ENCODE measurements at places on chromosomes 16 and 17. TPM values are rescaled to one million over a fixed set of nuclear protein-coding genes. Genes with fewer than 3 reads are reported as not detected.

Gene PRRT2
- total RNA-seq: 6.3 TPM

Gene HSF4
- 100 TPM for total RNA-seq

Gene ACE
- 1.4 TPM for total RNA-seq

Gene COIL
- 19.0 TPM for total RNA-seq

Gene G6PC1
- total RNA-seq: not detected

Gene KRT16
- 41.7 TPM for total RNA-seq

Gene CPHXL2
- total RNA-seq: not detected

Gene CDK3
- total RNA-seq: 12.3 TPM

Gene MMP28
- 6.4 TPM for total RNA-seq

Gene ABCC6
- total RNA-seq: 1.7 TPM

Gene HAGHL
- total RNA-seq: 57.6 TPM

Gene RNF222
- 0.79 TPM for total RNA-seq

Gene KRT36
- total RNA-seq: not detected

DNA sequence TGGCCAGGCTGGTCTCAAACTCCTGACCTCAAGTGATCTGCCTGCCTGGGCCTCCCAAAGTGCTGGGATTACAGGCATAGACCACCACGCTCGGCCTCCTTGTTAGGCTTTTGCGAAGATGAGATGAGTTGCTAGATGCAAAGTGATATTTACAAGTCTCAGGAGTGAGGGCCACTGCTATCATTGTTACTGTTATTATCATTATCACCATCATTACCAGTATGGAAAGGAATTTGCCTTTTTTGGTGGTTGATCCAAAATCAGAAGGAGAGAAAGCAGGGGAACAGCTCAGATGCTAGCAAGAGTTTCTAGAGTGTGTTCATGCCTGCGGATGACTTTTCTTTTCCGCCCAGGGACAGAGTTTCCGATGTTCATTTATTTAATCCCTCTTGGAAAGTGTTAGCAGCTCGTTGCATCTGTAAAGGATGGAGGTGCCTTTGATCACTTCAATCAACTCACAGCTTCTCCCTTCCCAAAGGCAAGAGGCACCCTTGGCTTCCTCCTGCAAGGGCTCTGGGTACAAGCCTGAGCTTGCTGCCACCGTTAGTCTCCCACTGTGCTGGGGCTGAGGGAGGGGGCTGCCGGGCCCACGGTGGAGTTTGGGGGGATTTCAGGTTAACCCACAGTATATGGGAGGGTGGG lies 21.6 kb downstream of the ITPRIPL2 start:
- H3K4me1 ChIP-seq: peaks cover 84% of the 10 kb centered on the region
- no peaks in the 10 kb centered on the region for H3K36me3 ChIP-seq
- peak overlapping the region; percentile 92 for H3K27ac ChIP-seq
- H3K4me3 ChIP-seq: no peak overlapping the region
- H3K27me3 ChIP-seq: no peaks in the 10 kb centered on the region

DNA sequence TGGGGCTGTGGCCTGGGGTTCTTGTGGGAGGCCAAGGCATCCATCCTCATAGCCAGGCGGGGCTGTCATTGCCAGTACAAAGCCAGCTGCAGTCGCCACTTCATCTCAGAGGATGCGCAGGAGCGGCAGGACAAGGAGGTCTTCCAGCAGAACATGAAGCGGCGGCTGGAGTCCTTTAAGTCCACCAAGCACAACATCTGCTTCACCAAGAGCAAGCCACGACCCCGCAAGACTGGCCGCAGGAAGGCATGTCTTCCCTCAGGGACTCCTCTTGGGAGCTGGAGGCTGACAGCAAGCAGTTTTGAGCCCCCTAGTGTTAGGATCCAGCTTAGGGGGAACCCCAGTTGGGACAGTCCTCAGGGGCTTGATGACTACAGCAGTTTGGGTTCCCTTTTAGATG lies 15.1 kb upstream of the PLEKHG4 start:
- no peak for DNase-seq
- peaks cover 18% of the 10 kb centered on the region for H3K4me1 ChIP-seq
- no peak overlapping the region for H3K4me3 ChIP-seq
- H3K27ac ChIP-seq: no peak overlapping the region
- no peaks in the 10 kb centered on the region for H3K36me3 ChIP-seq

DNA sequence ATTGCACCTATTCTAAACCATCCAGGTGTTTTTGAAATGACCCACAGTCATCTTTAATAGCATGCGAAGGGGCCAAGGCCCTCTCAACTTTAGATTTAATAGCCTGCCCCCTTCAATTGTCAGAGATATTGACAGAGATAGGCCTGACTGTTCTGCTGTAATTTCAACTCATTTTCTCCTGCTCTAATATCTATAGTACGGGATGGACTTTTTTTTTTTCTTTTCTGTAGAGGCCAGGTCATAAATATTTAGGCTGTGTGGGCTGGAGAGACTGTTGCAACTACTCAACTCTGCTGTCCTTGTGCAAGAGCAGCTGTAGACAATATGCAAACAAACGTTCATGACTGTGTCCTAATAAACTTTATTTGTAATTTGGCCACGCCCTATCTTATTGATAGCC lies 24.7 kb upstream of the KRT20 start:
- H3K27me3 ChIP-seq: no peaks in the 10 kb centered on the region
- peaks cover 66% of the 10 kb centered on the region for H3K4me1 ChIP-seq
- H3K27ac ChIP-seq: peak overlapping the region; percentile 95
- no peaks in the 10 kb centered on the region for H3K36me3 ChIP-seq
- DNase-seq: peak; percentile 90
- H3K4me3 ChIP-seq: 0 out of 2 replicates have a peak overlapping the region, but pooled peaks have one; percentile 16

DNA sequence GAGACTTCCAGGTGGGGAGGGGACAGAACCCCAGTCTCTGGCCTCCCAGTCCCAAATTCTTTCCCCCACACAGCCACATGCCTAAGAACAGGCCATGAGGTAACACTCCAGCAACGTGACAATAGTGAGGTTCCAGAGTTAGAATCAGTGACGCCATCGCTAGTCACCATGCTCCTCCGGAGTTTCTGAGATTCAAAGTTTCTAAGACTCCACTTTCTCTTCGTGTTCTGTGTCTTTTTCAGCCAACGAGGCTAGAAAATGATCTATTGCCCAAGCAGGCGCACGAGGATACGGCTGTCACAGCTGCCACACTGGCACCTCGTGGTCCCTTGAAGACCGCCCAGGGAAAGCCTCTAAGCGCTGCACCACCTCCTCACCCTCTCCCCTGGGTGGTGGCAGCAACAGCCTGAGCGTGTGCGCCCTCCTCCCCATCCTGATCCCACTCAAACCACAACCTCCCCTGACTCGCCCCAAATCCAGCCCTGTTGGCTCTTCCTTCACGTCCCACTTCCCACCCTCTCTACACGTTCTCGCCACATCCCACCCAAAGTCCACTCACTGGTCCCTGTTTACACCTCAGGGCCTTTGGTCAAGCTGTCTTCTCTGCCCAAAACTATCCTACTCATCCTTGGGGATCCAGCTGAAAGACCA lies 1.0 kb downstream of the MCRIP1 start:
- H3K4me1 ChIP-seq: no peaks in the 10 kb centered on the region
- peak overlapping the region; percentile 61 for H3K4me3 ChIP-seq
- no peaks in the 10 kb centered on the region for H3K36me3 ChIP-seq
- H3K27me3 ChIP-seq: no peaks in the 10 kb centered on the region
- no peak for DNase-seq

GRCh38 chr16:4360538-4361021 lies 9.5 kb upstream of the PAM16 start:
- no peaks in the 10 kb centered on the region for H3K4me1 ChIP-seq
- no peaks in the 10 kb centered on the region for H3K36me3 ChIP-seq
- no peaks in the 10 kb centered on the region for H3K27me3 ChIP-seq
- H3K4me3 ChIP-seq: no peak overlapping the region

DNA sequence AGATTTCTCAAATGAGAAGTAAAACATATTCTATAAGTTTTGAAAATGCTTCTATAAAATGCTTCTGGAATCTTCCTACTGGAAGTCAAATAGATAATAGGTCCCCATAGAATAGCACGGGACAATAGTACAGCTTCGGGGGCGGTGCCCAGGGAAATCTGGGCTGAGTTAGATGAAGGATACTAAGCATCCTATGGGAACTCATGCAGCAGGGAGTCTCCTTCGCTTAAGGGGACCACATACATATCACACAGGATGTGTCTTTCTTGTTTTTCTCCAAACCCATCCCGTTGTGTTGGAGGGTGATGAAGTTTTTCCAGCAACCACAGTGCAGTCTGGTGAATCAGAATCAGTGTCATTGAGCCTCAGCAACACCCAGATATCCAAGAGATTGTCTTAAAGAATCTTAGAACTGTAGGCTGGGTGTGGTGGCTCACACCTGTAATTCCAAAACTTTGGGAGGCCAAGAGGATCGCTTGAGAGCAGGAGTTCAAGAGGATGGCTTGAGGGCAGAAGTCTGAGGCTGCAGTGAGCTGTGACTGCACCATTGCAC lies 84.2 kb downstream of the PITPNC1 start:
- no peak overlapping the region for H3K4me3 ChIP-seq
- no peak for DNase-seq
- no peak overlapping the region for H3K27ac ChIP-seq
- H3K36me3 ChIP-seq: no peaks in the 10 kb centered on the region
- H3K27me3 ChIP-seq: no peaks in the 10 kb centered on the region
- no peaks in the 10 kb centered on the region for H3K4me1 ChIP-seq

DNA sequence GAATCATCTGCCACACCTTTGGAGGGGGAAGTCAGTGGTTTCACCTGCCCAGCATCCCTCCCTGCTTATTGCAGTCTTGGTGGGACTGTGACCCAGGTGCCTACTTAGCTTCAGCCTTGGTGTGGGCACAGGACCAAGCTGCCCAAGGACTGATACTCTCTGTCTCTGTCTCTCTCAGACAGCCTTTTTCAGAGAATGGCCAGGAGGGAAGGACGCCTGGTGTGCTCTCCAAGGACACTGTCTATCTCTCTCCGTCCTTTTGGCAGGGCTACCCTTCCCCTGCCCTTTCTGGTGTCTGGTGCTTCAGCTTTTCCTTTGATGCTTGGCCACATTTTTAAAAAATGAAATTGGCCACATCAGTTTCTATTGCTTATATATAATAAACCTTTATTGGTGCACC lies 19.6 kb downstream of the PIK3R6 start:
- H3K27me3 ChIP-seq: no peaks in the 10 kb centered on the region
- DNase-seq: no peak
- H3K4me3 ChIP-seq: no peak overlapping the region
- H3K36me3 ChIP-seq: no peaks in the 10 kb centered on the region
- H3K4me1 ChIP-seq: no peaks in the 10 kb centered on the region

GRCh38 chr16:76293980-76294379 lies 16.8 kb downstream of the CNTNAP4 start:
- no peak overlapping the region for H3K4me3 ChIP-seq
- DNase-seq: no peak
- H3K4me1 ChIP-seq: no peaks in the 10 kb centered on the region
- H3K27me3 ChIP-seq: no peaks in the 10 kb centered on the region
- H3K36me3 ChIP-seq: no peaks in the 10 kb centered on the region

- no peaks in the 10 kb centered on the region for H3K36me3 ChIP-seq
- no peaks in the 10 kb centered on the region for H3K27me3 ChIP-seq
- no peaks in the 10 kb centered on the region for H3K4me1 ChIP-seq
- H3K4me3 ChIP-seq: no peak overlapping the region
- DNase-seq: no peak
- H3K27ac ChIP-seq: no peak overlapping the region
Observed at GRCh38 chr16:75997606-75998005, 271.3 kb upstream of the CPHXL start.

DNA sequence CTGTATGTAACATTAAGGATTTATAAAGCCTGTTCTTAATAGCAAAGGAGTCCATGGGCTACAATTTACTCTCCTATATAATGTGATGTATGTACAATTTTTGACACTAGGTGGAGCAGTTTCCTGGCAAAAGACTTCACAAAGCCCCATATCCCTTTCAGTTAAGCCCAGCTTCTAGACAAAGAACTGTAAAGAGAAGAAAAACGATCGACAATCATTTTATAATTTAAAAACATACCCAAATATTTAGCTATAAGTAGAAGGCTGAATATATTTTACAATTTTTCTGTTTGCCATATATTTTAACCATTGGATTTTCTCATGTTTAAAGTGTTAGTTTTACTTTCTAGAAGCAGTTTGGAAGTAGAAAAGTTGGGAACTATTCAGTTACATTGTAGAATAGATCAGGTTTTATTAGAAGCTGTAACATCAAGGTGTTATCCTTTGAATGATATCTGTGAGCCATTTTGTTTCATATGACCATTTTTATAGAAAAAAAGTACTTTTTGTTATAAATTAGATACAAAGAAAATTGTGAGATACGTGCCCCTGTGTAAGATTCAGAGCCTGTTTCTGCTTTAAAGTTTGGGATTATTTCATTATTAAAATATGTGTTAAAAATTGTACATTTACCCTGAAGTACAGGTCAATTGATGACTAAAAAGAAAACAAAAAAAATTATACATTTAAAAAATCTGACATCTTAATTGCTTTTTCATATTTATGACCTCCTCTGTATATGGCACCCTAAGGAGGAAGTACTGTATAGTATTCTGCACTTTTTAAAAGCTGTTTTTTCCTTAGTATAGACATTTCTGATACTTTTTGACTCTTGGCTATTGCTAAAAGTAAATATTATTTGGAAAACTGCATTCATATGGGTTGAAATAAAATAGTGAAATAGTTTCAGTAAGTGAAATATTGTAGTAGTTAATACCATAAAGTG lies 46.3 kb downstream of the VMP1 start:
- peak; percentile 79 for DNase-seq
- H3K4me1 ChIP-seq: peaks cover 59% of the 10 kb centered on the region
- peak overlapping the region; percentile 45 for H3K4me3 ChIP-seq
- H3K27ac ChIP-seq: peak overlapping the region; percentile 99
- no peaks in the 10 kb centered on the region for H3K27me3 ChIP-seq

DNA sequence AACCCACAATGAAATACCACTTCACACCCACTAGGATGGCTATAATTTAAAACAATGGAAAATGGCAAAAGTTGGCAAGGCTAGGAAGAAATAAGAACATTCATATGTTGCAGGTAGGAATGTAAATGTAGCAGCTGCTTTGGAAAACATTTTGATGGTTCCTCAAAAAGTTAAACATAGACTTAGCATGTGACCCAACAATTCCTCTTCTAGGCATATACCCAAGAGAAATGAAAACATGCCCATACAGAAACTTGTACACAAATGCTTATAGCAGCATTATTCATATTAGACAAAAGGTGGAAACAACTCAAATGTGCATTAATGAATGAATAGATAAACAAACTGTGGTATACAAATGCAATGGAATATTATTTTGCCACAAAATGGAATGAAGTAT lies 36.1 kb downstream of the MEOX1 start:
- H3K4me3 ChIP-seq: no peak overlapping the region
- H3K27me3 ChIP-seq: no peaks in the 10 kb centered on the region
- DNase-seq: no peak
- H3K36me3 ChIP-seq: no peaks in the 10 kb centered on the region
- no peaks in the 10 kb centered on the region for H3K4me1 ChIP-seq
- H3K27ac ChIP-seq: no peak overlapping the region

- H3K27ac ChIP-seq: peak overlapping the region; percentile 95
- H3K4me1 ChIP-seq: peaks cover 58% of the 10 kb centered on the region
- no peaks in the 10 kb centered on the region for H3K36me3 ChIP-seq
- H3K27me3 ChIP-seq: no peaks in the 10 kb centered on the region
Observed at GRCh38 chr17:28810437-28810836, 32.2 kb downstream of the FAM222B start.

- H3K27ac ChIP-seq: no peak overlapping the region
- DNase-seq: no peak
- H3K27me3 ChIP-seq: no peaks in the 10 kb centered on the region
- H3K4me1 ChIP-seq: no peaks in the 10 kb centered on the region
Observed at GRCh38 chr17:54408731-54409130, 491.9 kb upstream of the TOM1L1 start.

Data from PC-9 (cell line).